ENCODE measurements at places on chromosomes 13 and 19. TPM values are rescaled to one million over a fixed set of nuclear protein-coding genes. Genes with fewer than 3 reads are reported as not detected.

SIGLEC6 gene
- not detected for polyA plus RNA-seq

NXNL1 gene
- polyA plus RNA-seq, result not detected

LRRC63 gene
- not detected for polyA plus RNA-seq

KRTDAP gene
- not detected for polyA plus RNA-seq

DNA sequence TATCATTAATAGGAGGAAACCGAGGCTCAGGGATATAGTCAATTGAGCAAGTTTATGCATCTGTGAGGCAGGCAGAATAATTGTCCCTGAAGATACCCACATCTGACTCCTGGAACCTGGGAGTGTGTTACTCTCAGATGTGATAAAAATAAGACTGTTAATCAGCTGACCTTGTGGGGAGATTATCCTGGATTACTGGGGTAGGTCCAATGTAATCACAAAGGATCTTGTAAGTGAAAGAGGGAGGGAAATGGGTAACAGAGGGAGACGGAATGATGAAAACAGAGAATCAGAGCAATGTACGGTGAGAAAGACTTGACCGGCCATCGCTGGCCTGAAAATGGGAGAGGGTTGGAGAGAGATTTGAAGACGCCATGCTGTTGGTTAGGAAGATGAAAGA lies 3.2 kb upstream of the EDDM13 start:
- DNase-seq, result no peak

- no peak for DNase-seq
These were observed 5.2 kb upstream of the DPP9 start for GRCh38 chr19:4728871-4729270.

GRCh38 chr19:16361254-16361653 lies 36.6 kb downstream of the KLF2 start:
- DNase-seq, result no peak

DNA sequence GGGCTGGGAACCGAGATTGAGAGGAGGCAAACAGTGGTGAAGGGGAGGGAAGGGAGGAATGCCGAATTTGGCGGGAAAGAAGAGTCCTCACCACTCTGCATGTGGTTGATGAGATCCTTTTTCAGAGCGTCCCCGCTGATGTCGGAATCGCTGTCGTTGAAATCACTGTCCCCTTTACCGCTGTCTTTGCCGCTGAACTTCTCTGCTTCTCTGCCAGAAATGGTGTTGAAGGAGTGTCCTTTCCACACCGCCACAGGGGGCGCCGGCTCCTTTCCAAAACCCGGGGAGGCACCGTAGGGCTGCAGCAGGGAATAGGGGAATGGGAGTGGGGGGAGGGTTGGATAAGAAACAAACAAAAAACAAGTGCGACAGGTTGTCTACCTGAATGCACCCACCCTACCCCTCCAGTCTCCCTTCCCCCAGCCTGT lies 3.1 kb downstream of the PCDH8 start:
- no peak for DNase-seq

DNA sequence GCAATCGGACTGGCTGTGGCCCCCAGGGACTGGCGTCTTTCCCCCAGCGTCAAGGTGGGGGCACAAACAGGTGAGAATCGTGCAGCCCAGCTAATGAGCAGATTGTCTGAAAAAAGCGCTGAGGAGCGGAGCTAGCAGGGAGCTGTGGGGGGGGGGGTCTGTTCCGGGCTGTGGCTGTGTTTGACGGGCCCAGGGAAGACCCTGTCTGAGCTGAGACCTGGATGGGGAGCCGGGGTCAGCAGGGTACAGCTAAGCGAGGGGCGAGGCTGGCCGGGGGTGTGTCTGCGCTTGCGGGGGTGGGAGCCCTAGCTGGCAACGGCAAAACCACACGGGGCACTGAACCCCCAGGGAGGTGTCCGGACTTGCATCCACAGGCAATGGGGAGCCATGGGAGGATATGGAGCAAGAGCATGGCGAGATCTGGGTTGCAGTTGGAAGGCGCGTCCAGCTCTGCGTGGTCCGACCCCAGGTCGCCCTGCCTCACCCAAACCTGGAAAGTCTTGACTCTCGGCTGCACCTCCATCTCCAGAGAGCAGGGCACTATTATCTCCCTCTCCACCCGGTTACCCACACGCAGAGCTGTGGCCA lies 4.6 kb downstream of the LINGO3 start:
- no peak for DNase-seq

Data from AG04450 (cell line).